ENCODE measurements at places on chromosomes 11 and 22.
A peak's percentile ranks its signal among the peaks of the same experiment; 100 is the strongest.

DNA sequence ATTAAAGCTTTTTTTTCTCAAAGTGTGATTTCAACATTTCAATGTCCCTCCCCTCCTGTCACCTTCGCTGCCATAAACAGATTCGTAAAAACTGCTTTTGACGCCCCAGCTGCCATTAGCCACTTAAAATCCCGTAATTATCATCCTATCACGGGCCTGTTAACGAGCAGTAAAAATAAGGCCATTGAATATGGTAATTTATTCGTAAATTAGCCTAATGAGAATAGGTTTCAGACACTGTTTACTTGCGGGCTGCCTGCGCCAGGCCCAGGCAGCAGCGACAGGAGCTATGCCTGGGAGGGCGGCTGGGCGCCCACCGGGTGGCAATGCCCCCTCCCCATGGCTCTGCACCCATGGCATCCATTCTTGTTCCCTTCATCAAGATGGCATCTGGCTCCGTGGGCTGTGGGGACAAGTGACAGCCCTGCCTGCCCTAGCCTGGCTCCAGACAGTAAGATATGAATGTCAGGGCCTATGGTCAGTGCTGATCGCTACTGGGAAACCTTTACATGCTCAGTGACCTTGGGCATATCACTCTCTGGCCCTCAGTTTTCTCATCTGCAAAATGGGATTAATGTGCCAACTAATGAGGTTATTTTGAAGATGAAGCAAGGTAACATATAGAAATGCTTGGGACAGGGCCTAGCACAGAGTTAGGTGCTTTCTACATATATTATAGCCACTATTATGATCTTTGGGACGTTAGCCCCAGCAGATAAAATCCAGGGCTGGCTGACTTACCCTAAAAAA is 500.8 kb downstream of the MN1 start:
- DNase-seq, result no peak

- DNase-seq, result no peak
These were observed 18.1 kb downstream of the POLA2 start for GRCh38 chr11:65279741-65280440.

DNA sequence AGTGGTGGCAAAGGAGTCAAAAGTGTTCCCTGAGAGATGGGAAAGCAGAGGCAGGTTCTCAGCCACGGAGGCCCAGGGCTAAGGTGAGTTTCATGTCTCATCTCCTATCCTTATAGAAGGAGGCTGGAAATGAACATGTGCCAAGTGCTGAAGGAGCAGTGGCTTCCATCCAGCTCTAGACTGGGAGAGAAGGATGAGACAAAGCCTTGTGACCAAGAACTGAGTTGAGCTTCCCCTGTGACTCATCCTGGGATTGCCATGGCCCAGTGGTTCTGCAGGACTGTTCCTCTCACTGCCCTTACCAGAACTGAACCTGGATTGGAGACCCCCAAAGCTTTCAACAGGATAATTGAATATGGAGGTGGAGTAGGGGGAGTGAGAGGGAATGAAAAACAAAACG is 16.7 kb upstream of the OR9Q1 start:
- DNase-seq, result no peak

DNA sequence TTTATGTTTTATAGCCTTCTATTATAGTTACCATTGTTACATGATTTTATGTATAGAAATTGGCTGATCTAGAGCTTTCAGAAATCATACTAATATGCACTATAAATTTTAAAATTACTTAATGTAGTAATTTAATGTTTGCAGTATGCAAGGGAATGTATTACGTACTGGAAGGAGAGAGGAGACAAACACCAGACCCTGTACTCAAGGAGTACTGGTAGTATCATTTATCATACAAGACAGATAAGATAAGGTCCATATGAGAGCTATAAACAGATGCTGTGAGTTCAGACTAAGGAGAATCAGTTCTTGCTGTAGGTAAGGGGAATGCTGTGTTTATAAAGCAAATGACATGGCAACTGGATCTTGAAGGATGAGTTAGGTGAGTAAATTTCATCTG is 765 bp downstream of the BCO2 start:
- DNase-seq, result no peak

- DNase-seq, result no peak
These were observed 16.3 kb downstream of the MYO7A start for GRCh38 chr11:77144196-77144856.

GRCh38 chr11:108871152-108871551 is 206.3 kb downstream of the DDX10 start:
- no peak for DNase-seq

DNA sequence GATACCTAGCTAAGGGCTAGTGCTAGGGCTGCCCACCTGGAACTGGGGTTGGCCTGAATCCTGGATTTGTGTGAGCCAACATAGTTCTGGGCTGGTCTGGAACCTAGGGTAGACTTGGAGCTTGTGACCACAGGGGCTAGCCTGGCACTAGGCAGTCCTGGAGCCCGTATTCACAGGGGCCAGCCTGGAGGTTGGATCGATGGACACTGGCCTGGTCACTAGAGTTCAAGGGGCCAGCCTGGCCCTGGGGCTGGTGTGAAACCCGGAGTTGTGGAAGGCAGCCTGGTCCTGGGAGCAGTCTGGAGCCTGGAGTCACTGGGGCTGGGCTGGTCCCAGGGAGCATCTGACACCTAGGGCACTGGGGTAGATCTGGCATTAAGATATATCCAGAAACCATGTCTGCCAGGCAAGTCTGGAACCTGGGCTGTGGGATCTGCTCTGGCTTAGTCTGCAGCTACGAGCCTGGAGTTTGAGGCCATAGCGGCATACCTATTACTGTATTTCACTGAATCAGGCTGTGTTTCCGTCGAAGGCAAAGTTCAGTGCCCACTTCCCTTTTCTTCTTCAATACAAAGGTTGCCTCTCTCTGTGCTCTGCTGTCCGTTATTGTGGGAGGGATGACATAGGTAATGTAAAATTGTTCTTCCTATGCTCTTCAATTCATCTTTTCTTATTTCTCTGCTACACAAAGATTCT is 9.1 kb upstream of the GLYATL1B start:
- DNase-seq, result no peak

- DNase-seq, result no peak
These were observed 595.1 kb downstream of the BUD13 start for GRCh38 chr11:116177521-116178210.

GRCh38 chr11:83004746-83005556 is 66.7 kb downstream of the RAB30 start:
- DNase-seq, result peak; percentile 71

GRCh38 chr22:22880645-22881044 is 7.0 kb upstream of the IGLL5 start:
- no peak for DNase-seq

DNA sequence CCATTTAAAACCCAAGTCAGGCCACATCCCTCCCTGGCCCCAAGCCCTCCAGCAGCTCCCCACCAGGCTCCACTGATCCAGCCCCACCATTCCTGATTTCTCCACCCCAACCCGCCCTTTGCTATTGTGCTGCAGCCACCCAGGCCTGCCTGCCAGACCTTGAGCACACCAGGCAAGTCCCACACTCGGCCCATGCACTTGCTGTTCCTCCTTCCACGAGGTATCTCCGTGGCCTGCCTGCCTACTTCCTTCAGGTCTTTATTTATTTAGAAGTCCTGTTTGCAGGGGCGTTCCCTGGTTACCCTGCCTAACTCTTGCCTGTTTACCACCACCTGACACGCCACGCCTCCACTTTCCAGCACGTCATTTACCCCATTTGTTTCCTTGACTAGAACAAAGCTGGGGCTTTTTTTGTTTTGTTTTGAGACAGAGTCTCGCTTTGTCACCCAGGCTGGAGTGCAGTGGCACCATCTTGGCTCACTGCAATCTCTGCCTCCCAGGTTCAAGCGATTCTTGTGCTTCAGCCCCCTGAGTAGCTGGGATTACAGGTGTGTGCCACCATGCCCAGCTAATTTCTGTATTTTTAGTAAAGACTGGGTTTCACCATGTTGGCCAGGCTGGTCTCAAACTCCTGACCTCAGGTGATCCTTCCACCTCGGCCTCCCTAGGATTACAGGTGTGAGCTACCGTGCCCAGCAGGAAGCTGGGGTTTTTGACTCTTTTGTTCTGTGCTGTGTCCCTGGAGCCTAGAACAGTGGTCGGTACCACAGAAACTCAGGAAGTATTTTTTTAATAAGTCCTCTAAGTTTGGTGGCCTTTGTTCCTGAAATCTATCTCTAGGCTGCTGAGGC is 6.7 kb downstream of the CENPM start:
- no peak for DNase-seq

GRCh38 chr11:12506404-12506921 is 129.1 kb downstream of the PARVA start:
- no peak for DNase-seq

DNA sequence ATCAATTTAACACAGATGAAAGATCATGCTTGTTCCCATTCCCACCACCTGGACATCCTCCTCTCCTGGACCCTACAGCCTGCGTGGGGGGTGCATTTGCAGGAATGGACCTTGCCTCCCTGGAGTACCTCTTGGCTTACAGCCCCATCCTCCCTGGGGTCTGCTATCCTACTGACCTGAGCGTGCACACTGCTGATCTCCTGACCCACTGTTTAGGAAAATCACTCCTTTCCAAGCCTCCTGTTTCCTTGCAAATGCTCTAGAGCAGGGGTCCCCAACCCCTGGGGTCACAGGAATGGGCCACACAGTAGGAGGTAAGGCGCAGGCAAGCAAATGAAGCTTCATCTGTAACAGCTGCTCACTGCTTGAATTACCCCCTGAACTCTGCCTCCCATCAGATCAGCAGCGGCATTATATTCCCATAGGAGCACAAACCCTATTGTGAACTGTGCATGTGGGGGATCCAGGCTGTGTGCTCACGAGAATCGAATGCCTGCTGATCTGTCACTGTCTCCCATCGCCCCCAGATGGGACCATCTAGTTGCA is 88.2 kb upstream of the SEPTIN5 start:
- no peak for DNase-seq

GRCh38 chr11:69674267-69674885 is 777 bp downstream of the LTO1 start:
- DNase-seq, result no peak

DNA sequence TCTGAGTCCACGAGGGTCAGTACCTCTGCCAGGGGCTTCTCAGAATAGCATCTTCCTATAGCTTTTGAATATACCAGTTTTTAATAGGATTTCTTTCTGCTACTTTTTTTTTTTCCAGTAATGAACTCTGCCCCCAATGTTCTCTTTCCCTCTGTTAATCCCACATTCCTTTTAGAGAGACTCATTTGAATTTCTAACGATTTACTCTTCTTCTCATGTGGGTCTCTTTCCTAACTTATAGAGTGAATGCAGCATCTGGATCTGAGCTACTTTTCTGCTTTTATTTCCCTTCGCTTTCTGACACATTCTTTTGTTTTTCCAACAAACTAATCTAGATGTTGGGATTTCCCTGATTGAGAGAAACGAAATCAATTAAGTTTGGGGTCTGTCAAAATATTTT is 71.4 kb downstream of the INSC start:
- DNase-seq, result no peak

- DNase-seq, result no peak
These were observed 569.9 kb upstream of the ANO5 start for GRCh38 chr11:21622995-21623394.

DNA sequence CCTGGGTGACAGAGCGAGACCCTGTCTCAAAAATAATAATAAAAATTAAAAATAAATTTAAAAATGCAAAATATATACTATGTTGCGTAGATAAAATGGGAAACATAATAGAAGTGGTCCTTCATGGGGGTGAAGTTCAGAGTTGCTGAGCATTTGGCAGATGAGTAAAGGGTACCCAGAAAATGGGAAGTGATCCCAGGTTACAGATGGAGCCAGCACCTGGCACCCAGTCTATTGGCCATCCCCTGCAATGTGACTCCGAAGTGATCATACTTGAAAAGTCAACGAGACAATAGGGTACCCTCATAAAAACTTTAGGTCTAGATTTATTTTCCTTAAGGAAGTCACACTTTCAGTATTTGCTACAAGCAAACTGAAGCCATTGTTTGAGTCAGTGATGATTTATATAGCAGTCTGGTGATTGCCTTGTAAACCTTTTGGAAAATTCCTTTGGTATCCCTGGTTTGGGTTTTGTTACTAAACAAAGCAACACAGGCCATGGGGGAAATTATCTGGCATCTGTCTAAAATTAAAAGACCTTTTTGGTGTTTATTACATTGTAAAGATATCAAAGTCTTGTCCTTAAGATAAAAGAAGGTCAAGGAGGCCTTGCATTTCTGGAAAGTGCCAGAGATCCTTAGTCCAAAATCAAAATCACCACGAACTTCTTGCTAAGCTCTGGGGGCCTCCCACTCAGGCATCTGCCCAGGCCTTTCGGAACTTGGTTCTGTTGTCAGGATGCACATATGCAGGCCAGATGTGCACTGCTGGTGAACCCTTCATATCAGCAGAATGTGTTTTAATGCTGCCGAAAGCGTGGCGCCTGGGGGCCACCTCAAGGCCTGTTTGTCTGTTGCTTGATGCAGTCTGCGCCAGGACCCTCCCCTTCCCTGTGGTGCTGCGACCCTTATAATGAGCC is 4.3 kb downstream of the SMARCB1 start:
- DNase-seq, result no peak

DNA sequence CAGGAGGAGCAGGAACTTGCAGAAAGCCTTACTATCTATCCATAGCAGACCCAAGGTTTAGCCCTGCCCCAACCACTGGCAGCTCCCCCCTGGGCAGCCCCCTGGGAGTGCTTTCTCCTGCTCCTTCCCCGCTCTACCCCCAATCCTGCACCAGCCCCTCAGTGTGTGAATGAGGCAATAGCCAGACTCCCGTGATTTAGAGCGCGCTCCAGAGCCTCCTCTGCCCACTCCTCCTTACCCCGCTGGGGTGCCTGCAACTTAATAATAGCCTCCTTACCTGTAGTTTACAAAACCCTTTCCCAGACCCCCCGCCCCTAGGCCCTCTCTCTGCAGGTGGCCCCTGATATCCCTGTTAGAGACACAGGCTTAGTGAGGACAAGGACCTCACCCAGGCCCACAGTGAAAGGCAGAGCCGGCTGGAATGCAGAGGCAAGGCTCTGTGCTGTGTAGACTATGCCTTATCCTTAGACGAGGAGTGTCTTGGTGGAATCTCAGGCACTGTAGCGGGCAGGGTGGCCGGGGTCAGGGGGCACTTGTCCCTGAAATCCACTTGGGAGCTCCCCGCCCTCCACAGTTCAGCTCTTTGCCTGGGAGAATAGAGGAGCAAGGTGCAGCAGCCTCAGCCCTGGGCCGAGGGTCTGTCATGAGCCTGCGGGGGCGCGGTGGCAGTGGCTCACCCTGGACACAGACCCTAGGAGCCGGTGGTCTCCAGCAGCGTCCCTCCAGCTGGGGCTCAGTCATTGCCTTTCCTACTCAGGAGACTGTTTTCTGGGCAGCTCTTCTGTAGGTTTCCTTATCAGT is 4.3 kb upstream of the CARNS1 start:
- no peak for DNase-seq
